ENCODE measurements at places on chromosomes 2 and 18.
A peak's percentile ranks its signal among the peaks of the same experiment; 100 is the strongest.

- DNase-seq = peak; percentile 32
These were observed 110.0 kb upstream of the EPAS1 start for GRCh38 chr2:46187112-46187618.

DNA sequence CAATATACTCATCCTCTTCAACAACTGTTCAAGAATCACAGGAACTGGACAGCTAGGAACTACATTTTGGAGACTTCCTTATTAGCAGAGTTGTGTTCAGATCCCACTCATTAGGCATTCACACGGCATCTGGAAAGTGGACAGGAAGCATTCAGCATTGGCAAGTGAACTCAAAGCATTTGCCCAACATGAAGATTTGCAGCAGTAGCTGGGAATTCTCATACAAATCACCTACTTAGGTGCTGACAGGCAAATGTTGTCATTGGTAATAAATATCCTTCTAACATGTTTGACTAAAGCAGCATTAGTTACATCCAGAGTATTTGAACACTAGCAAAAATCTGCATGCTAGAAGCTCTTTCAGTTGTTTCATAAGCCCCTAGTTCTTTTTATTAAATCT, 350.8 kb downstream of the PTH2R start:
- no peak for DNase-seq

DNA sequence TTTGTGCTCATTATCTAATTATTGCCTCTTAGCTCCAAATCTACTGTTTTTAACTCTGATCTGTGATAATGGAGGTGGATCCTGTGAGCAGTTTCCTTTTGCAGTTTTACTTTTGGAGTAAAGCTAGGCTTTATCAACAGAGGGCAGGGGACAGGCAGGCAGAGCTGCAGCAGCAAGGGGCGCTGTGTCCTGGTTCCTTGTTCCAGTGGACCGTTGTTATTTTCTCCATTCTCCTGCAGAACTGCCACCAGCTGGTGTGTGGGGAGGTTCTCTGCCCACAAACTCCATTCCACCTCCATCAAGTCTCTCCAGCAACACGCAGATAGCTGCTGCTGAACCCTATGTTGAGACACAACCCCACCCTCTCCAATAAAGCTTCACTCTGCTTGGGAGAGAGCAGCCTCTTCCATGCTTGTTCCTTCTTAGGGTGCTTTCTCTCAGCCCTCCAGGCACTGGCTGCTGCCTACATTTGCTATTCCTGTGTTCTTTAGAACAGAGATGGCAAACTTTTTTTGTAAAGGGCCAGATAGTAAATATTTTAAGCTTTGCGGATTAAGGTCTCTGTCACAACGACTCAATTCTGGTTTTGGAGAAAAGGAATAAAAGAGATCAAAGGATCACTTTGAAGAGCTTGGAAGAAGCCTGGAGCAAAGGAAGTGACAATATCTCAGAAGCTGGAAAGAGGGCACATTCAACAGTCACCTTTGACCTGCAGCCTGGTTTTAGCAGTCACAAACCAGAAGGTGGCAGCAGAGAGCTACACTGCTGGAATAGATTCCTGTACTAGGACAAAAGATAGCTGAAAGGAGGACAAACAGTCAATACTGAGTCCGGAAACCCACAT, 208.8 kb downstream of the CCDC178 start:
- DNase-seq = peak; percentile 50

DNA sequence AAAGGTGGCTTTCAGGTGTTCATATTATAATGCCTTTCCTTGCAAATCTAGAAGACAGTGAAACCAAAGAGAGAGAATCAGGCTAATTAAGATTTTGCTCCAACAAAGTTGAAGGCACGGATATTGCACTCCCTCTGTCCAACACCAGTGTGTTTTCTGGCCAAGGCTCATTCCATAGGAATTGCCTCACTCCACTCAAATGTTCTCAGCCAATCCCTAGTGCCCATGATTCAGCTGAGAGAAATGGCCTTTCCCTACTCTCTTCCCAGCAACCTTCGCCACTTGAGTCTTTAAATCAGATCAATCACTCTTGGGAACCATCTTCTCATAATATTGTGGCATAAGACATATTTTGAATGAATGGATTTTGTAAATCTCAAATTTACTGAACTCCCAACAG, 768.2 kb upstream of the ACVR2A start:
- DNase-seq = no peak

DNA sequence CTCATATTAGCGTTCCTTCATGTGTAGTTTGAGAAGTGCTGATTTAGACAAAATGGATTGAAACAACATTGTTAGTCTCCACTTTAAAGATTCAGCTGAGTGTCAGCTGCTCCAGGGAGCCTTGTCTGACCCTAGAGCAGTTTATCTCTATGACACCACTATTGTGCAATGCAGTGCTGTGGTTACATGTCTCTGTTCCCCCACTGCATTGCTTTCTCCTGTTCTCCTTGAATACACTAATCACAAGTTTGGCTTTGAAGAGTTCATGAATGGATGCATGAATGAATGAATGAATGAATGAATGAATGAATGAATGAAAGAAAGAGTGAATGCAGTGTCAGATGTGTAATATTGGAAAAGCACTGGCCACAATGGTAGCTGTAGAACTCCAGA, 38.3 kb downstream of the GCG start:
- DNase-seq = no peak

- no peak for DNase-seq
These were observed 51.0 kb downstream of the SETBP1 start for GRCh38 chr18:44731530-44732237.

GRCh38 chr18:24609254-24609653, 148.8 kb downstream of the HRH4 start:
- DNase-seq = no peak

DNA sequence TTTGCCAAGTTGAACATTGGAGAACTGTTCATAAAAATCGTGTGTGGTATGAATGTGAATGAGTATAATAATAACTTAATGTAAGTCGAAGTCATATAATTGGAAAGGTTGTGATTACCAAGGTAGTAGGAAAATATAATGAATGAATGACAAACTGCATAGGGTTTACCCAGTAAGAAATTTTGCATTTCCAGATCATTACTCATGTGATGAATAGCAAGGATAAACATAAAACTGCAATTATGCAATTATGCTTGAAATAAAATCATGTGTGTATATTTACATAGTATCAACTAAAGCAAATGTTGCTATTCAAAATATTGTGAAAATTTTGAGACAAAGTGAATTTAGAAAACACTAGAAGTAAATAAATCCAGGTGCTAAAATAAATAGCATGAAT, 1108.7 kb upstream of the TMEFF2 start:
- DNase-seq = no peak

All from stimulated activated CD4-positive, alpha-beta T cell treated with anti-CD3 and anti-CD28 coated beads, Interleukin-2, amount 100 ng/mL, for 48 hours (primary cell).